PC-9 (cell line): ENCODE measurements at places on chromosomes 1 and 21. TPM values are rescaled to one million over a fixed set of nuclear protein-coding genes. Genes with fewer than 3 reads are reported as not detected.

NBPF14 gene
- 39.3 and 43.3 TPM in 2 replicates for total RNA-seq

DNA sequence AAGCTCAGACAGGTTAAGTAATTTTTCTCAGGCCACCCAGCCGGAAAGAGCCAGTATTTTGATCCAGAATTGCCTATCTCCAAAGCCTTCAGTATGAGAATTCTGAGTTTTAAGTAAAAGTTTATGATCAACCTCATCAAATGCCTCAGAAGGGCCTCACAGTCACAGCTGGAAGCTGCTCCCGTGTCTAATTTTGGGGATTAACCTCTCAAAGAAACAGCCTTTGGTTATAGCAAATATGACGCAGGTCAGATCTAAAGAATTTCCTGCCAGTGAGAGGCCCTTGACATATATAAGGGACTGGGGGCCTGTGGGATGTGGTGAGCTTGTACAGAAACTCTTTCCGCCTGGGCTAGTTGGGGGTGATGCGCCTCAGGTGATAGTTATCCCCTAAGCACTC is 2.3 kb downstream of the EXTL1 start:
- H3K4me1 ChIP-seq: peaks cover 9% of the 10 kb centered on the region; the same call in 1 of the 2 replicates
- no peaks in the 10 kb centered on the region for H3K36me3 ChIP-seq
- DNase-seq: no peak
- H3K27me3 ChIP-seq: no peaks in the 10 kb centered on the region
- no peak overlapping the region for H3K4me3 ChIP-seq

DNA sequence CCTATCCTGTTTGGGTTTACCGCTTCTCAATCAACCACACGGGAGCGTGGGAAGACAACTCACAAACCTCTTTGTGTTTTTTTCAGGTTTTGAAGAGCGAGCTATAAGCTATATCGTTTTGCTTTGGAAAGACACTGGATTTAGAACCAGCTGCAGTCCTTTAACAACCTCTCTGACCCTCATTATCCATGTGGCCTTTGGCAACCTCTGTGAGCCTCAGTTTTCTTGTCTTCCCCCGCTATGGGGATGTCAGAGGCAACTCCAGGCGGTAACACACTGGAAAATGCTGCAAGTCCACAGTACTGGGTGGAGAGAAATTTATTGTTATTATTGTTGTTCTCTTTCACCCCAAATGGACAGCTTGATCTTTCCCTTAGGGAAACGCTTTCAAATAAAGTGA is 100.0 kb downstream of the ETS2 start:
- H3K27ac ChIP-seq: no peak overlapping the region
- no peak overlapping the region for H3K4me3 ChIP-seq
- H3K27me3 ChIP-seq: no peaks in the 10 kb centered on the region
- H3K4me1 ChIP-seq: peaks cover 14% of the 10 kb centered on the region

GRCh38 chr1:147171399-147172167 is 687 bp downstream of the PRKAB2 start:
- H3K27me3 ChIP-seq: no peaks in the 10 kb centered on the region
- H3K27ac ChIP-seq: peak overlapping the region; percentile 35
- H3K36me3 ChIP-seq: peaks cover 5% of the 10 kb centered on the region; the same call in 1 of the 2 replicates

MORN1 gene
- total RNA-seq: 47.8 and 51.0 TPM in 2 replicates

- DNase-seq: no peak
- H3K4me1 ChIP-seq: no peaks in the 10 kb centered on the region
- peaks cover 82% of the 10 kb centered on the region for H3K27me3 ChIP-seq
- no peaks in the 10 kb centered on the region for H3K36me3 ChIP-seq
- H3K4me3 ChIP-seq: no peak overlapping the region
Measured at GRCh38 chr1:11600836-11601235, 53.4 kb downstream of the FBXO2 start.

DNA sequence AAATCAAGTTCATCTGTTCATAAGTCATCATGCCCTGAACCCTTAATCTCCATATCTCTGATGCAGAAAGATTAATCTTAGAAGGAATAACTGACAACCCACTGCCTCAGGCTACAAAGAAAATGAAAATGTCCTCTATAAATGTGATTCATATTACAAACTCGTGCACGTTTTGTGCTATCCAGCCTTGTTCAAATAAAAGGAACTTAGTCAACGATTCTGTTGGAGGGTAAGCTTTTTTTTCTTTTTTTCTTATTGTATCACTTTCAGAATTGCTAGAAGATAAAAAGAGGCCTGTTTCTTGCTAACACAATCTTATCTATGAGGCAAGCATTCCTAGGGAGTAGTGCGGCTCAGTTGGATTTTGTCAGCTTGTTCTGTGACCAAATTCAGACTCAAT is 228.4 kb downstream of the TM2D1 start:
- no peaks in the 10 kb centered on the region for H3K36me3 ChIP-seq
- H3K4me3 ChIP-seq: peak overlapping the region; percentile 10; the same call in 1 of the 2 replicates
- peak; percentile 34 for DNase-seq
- H3K4me1 ChIP-seq: peaks cover 26% of the 10 kb centered on the region

CD53 gene
- not detected in 2 replicates for total RNA-seq
